ENCODE measurements at places on chromosomes 7 and 10.

DNA sequence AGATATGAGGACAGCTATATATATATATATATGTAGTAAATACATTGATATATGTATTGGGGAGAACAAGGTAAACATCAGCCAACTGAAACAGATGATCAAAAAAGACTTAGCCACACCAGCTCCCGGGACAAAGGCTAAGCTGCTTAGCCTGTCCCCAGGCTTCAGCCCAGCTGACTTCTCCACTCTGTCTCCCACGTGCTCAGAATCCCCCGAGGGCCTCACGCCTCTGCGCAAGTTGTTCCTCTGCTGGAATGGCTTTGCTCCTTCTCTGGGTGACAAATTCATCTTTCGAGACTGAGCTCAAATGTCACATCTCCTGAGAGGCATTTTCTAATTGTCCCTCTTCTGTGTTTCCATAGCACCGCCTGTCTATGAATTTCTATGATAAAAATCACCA, 8.6 kb upstream of the INSIG1 start:
- DNase-seq = no peak

- DNase-seq = no peak
Measured at GRCh38 chr10:83214136-83214535, 925.2 kb upstream of the GHITM start.

- no peak for DNase-seq
Measured at GRCh38 chr10:81309041-81309552, 565.9 kb upstream of the NRG3 start.

- DNase-seq = no peak
Measured at GRCh38 chr7:31082017-31082416, 29.9 kb downstream of the ADCYAP1R1 start.

DNA sequence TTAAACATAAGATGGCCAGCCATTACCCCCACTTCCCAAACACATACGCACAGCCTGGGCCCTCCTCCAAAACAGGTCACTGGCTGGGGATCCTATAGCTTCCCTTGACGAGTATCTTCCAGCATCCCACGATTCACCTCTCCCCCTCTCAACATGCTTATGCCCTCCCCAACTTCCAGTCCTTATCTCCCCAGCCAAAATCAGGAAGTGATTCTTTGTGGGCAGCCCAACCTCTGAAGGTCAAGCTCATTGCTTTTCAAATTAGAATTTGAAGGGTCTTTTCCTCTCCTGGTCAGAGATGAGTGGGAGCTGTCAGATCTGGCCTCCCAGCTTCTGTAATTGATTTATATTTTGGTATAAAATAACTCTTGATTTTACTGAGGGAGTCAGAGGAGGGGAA, 133.6 kb downstream of the ATXN7L1 start:
- no peak for DNase-seq

GRCh38 chr7:21636694-21637093, 93.9 kb downstream of the DNAH11 start:
- no peak for DNase-seq

DNA sequence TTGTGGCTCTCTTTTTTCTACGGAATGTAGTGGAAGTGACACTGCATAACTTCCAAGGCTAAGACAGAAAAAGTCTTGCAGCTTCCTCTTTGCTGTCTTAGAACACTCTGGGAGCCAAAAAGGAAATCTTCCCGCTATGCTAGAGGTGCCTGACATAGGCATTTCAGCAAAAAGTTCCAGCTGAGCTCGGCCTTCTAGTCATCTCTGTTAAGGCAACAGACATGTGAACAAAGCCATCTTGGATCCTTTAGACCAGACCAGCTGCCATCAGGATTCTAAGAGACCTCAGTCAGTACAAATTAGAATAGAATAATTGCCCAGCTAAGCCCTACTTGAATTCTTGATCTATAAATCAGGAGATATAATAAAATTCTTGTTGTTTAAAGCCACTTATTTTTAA, 16.3 kb upstream of the COL1A2 start:
- no peak for DNase-seq

DNA sequence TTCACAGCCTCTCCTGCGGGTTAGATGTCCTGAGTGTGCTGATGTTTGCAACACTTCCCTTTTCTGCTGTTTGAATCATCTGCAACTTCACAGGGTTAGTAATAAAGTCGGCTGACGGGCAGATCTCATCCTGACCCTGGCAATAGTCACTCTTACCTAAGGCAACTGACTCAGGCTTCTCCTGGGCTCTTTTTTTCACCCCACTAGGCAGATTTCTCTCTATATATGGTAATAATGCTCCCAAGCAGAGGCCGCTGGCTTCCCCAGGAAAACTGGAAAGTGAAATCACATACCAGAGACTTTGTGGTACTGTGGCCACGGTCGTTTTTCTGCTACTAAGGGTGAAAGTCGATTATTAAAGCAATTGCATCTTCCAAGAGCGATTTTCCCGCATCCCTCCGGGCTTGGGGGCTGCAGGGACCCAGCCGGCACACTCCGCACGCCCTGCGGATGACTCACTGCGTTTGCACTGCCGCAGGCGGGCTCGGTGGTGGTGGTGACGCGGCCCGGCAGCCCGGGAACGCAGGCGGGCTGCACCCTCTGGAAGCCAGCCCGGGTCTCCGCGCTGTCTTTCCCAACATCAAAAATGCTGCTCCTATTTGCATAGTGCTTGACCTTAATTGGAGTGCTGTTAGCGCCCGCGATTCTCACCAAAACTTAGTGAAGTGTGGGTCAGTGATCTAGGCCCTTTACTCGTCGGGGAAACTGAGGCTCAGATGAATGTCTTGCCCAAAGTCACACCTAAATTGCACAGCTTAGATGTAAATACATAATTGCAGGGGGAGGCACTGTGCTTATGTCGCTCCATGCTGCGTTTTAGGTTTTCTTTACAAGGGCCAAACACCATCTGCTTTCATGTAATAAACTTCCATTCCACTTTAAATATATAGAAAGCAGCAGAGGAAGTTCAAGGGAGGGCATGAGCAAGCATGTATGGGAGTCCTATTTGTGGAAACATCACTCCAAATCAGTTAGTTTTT, 47.6 kb upstream of the ITGB1 start:
- peak; percentile 98 for DNase-seq

DNA sequence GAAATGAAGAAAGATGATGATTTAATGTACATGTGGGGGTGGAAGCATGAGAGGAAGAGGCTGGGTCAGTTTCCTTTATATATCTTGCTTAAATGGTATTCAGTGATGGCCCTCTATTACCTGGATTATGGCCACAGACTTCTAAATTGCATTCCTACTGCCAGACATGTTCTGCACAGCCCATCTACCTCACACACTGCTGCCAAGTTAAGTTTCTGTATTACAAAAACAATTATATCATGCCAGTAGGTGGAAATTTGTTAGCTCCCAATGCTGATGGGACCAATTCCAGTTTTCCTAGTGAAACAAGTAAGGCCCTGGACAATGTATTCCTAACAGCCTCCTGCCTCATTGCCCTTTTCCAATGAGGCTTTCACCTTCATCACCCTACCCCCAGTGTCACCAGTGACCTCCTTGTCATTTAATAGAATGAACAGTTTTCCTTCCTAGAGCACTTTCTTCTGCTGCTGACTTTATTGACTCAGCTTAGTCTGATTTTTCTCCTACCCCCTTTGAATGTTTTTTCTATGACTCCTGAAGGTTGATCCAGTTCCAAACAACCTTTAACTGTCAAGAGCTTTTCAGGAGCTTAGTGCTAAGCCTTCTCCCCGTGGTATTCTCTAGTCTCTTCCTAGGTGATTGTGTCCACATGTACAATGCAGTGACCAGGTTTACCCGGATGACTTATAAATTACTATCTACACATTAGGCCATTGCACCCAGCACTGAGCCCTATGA, 316.6 kb upstream of the ANKRD30A start:
- peak; percentile 32 for DNase-seq

DNA sequence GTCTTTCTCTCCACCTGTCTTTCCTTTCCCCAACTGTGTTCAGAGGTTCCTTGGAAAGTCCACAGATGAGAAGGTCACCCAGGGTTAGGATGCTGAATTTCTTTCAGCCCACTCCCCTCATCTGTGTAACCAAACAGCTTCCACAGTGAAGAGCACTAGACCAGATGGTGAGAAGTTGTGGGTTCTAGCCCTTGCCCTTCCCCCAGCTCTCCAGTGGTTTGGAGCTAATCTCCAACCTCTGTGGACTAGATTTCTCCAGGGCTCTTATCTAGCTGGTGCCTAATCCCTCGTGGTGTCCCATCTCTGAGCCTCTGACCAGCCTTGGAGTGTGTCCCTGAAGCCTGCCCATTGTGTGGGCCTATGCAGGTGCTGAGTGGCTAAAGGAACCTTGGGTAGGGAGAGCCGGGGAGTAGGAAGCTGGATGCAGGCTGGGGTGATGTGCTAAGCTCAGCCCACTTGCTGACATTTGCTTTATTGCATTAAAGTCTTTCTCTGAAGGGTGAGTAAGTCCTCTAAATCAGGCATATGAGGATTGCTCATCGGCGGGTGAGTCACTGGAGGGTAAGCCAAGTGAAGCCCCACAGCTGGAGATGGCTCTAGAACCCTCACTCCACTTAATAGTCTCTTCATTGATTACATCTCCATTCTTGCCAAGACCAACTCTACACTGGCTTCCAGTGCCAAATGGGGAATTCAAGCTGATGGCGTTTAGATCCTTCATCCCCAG, 14.9 kb downstream of the DUSP5 start:
- peak; percentile 79 for DNase-seq

- DNase-seq = no peak
Measured at GRCh38 chr7:157205438-157205837, 66.7 kb downstream of the UBE3C start.

DNA sequence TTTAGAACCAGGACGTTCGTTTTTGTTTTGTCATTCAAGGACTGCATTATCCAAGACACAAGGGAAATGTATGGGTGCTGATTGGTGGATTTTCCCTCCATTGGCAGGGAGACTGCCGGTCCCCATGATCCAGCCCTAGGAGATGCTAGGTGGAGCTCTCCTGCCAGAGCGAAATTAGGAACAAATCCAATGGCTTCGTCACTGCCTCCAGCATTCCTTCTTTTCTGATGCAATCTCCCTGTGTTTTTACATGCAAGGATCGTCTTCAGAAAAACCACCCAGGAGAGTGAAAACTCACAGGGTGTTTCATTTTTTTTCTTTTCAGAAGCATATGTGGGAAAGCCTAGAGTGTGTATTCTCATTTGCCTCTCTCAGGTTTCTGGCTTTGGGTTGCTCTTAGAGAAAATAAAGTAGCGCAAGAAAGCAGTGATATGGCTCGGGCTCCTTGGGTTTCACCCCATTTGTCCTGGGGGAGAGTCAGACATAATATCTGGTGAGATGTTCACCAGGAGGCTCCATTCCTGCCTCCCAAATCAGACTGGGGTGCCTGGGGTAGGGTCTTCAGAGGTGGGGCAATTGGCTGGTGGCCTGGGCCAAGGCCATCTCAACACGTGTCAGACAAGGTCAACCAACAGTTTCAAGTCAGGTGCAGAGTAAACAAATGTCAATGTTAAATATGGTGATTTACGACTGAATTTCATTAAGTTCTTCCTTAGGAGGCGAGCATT, 450.9 kb upstream of the MKI67 start:
- DNase-seq = no peak

- no peak for DNase-seq
Measured at GRCh38 chr7:110071192-110071591, 1019.7 kb upstream of the LRRN3 start.

- no peak for DNase-seq
Measured at GRCh38 chr10:102261196-102261595, 15.9 kb downstream of the GBF1 start.

- DNase-seq = no peak
Measured at GRCh38 chr10:121448766-121449421, 149.3 kb downstream of the FGFR2 start.

DNA sequence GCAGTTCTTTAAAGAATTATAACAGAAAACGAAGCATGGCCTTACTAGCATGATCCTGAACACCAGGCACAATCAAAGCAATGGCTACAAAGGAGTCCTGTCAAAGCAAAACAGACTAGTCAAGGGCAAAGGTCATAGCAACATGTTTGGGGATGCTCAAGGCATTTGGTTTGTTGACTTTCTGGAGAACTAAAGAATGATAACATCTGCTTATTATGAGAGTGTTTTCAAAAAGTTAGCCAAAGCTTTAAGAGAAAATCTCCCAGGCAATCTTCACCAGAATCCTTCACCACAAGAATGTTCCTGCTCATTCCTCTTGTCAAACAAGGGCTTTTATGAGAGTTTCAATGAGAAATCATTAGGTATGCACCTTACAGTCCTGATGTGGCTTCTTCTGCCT, 95.1 kb upstream of the CPXM2 start:
- no peak for DNase-seq

DNA sequence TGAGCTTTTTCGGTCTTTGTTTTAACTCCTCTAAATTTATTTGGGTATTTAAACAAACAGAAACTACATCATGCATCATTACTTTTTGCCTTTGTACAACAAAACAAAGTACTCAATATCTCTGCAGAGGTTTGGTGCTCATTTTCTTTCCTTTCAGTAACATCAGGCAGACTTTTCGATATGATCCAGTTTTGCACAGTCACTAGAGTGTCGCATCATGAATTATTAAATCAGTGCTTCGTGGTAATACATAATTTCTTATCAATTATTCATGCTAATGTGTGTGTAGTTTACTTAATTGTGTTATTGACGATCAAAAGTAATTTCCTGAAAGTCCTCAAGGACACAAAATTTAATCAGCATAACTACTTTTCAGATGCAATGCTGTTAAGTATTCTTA, 31.8 kb downstream of the DRGX start:
- DNase-seq = no peak

GRCh38 chr10:27439101-27439500, 65.0 kb upstream of the RAB18 start:
- no peak for DNase-seq

GRCh38 chr7:2191016-2191415, 41.7 kb downstream of the MAD1L1 start:
- DNase-seq = peak; percentile 69

DNA sequence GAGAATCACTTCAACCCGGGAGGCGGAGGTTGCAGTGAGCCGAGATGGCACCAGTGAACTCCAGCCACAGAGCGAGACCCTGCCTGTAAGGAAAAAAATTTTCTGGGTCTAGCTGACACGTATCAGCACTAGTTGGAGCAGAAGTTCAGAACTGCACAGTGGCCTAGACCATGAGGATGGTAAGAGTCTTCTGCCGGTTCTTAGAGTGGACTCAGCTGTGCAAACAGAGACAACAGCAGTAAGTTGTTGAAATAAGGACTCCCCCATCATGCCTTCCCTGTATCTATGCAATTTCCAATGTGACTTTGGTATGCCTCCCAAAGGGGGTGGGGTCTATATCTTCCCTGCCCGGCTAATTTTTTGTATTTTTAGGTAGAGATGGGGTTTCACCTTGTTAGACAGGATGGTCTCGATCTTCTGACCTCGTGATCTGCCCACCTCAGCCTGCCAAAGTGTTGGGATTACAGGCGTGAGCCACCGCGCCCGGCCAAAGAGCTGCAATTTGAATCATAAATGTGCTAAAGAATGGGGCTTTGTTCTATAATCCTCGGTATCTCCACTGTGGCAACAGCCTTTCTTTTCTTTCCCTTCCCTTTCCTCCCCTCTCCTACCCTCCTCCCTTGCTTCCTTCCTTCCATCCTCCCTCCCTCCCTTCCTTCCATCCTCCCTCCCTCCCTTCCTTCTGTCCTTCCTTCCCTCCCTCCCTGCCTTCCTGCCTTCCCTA, 14.5 kb upstream of the RNF216 start:
- DNase-seq = no peak
